Cerebellar nuclear complex (tissue), 1 donor: ENCODE measurements at places on chromosomes 5 and 9.

GRCh38 chr9:19689328-19690101, 99.3 kb downstream of the SLC24A2 start:
- DNase-seq, result no peak

GRCh38 chr9:89542401-89543021, 44.6 kb upstream of the SEMA4D start:
- no peak for DNase-seq

DNA sequence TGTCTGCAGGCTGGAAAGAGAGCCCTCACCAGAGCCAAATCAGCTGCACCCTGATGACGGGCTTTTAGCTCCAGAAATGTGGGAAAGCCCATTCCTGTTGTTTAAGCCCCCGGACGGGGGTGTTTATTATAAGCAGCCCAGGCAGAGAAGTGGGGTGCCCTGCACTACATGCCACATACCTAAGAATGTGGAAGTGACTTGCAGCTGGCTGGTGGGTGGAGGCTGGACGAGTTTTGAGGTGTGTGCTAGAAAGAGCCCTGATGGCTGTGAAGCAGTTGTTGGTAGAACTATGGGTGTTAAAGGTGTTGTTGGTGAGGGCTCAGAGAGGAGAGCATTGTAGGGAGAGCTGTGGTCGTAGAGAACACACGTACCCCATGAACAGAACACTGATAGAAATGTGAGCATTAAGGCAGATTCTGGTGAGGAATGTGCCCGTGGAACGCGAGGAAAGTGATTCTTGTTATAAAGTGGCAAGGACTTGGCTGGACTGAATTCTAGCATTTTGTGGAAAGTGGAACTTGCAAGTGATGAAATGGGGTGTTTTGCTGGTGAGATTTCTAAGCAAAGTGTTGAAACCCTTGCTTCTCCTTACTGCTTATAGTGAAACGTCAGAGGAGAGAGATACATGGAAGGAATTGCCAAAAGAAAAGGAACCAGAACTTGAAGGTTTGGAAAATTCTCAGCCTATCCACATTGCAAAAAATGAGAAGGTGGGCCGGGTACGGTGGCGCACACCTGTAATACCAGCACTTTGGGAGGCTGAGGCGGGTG, 38.9 kb downstream of the AHRR start:
- DNase-seq, result no peak

- DNase-seq, result peak; percentile 15
These were observed 209.8 kb upstream of the ELAVL2 start for GRCh38 chr9:24035816-24036215.

GRCh38 chr9:131403493-131403773, 9.5 kb downstream of the PRRC2B start:
- DNase-seq, result no peak

DNA sequence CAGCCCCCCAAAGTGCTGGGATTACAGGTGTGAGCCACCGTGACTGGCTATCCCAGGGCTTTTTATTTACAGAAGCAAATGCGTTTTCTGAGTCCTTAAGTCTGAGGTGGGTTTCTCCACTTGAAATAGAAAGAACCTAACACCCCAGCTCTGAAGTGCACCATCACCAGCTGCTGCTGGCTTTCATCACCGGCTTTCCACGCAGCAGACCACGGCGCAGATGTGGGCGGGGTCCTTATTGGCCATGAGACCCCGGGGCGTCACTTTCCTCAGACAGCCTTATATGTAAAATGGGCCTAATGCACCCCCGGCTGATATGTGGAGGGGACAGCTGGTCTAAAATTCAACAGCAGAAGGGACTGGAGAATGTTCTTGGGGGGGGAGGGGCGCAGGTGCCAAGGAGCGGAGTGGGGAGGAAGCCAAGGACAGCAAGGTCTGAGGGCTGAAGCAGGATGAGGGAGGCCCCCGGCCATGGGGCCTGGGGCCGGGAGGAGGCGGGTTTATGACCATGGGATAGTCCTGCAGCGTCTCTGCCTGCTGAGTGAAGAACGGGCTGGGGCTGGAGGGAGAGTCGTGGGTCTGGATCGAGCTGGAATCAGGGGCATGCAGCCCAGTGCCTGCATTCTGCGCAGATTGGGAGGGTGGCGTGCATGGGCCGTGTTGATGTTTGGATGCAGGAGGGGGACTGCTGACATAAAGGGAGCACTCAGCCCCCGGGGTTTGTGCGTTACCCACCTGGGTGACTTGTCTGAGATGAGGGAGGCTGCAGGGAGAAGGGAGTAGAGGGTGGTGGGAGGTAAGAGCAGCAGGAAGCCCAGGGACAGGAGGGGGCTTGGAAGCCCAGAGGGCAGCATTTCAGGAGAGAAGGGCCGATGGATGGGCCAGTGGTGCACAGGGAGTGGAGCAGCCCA, 30.2 kb downstream of the RASGEF1C start:
- no peak for DNase-seq

DNA sequence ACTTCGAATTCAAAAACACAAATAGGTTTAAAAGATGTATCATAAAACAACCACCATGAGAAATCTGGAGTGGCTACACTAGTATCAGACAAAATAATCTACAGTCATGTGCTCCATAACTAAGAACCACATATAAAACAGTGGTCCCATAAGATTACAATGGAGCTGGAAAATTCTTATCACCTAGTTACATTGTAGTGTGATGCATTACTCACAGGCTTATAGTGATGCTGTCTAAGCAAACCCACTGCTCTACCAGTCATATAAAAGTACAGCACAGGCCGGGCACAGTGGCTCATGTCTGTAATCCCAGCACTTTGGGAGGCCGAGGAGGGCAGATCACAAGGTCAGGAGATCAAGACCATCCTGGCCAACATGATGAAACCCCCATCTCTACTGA, 160.1 kb downstream of the ROR2 start:
- DNase-seq, result no peak

DNA sequence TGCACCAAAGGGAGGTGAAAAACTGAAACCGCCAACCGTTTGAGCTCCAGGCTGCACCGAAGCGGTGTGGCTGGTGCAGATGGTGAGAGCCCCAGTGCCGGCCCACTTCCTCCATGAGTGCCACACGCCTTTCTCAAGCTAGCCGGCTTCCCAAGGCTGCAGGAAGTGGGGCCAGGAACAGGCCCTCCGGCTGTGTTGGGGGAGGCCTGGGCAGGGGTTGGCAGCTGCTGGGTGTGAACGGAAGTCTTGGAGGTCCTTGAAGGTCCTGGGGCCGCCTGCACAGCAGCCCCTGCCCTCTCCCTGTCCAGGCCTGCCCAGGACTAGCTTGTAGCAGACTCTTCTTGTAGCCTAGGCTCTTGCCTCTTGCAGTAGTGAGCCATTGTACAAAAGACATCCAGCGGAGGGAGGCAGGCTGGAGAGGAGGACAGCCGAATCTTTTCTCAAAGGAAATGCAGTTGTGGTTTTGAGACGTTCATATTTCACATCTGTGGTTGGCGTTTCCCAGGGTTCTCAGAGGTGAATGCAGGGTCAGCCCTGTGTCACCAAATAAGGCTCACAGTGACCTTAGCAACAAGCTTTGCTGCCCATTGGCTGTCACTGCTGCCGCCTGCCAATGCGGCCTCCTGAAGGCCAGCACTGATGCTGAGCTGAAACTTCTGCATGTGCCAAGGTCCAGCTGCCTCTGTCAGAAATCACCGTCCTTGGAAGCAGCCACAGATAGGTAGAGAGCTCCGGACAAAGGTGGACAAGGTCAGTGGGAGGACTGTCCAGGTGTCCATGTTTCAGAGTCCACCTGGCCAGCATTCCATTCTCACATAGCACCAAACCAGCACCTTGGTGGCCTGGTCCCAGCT, 23.9 kb downstream of the IRF1 start:
- DNase-seq, result no peak

GRCh38 chr5:60633341-60633740, 66.6 kb downstream of the DEPDC1B start:
- no peak for DNase-seq

DNA sequence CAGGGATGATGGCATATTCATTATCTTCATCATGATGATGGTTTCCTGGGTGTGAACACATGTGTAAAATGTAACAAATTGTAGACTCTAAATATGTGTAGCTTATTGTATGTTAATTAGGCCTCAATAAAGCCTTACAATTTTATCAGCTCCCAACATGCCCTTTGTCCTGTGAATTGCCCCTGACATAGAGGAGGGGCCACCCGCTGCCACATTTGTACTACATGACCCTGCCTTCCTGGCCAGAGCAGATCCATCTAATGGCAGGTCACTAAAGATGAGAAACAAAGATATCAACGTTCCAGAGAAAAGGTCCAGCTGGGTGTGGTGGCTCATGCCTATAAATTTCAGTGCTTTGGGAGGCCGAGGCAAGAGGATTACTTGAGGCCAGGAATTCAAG, 117.2 kb downstream of the CAAP1 start:
- no peak for DNase-seq

DNA sequence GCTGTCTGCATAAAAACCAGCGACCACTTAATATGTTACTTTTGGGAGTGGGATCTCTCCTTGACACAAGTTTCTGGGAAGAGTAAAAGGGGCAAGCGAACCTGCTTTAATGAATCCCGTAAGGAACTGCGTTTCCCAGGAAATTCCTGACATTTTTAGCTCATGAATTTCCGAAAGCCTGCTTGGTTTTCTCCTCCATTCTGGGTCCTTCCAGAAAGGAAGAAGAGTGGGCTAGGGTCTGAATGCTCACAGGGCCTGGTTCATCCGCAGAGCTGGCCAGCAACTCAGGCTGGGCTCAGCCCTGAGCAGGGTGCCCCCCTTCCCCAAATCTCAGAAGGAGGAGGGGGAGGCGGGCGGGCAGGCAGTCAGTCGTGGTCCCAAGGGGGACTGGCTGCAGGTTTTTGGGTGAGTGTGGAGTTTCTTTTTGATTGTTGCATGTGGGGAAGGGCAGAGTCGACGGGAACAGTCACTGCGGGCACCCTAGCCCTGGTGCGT, 1.2 kb upstream of the PURA start:
- DNase-seq, result no peak

DNA sequence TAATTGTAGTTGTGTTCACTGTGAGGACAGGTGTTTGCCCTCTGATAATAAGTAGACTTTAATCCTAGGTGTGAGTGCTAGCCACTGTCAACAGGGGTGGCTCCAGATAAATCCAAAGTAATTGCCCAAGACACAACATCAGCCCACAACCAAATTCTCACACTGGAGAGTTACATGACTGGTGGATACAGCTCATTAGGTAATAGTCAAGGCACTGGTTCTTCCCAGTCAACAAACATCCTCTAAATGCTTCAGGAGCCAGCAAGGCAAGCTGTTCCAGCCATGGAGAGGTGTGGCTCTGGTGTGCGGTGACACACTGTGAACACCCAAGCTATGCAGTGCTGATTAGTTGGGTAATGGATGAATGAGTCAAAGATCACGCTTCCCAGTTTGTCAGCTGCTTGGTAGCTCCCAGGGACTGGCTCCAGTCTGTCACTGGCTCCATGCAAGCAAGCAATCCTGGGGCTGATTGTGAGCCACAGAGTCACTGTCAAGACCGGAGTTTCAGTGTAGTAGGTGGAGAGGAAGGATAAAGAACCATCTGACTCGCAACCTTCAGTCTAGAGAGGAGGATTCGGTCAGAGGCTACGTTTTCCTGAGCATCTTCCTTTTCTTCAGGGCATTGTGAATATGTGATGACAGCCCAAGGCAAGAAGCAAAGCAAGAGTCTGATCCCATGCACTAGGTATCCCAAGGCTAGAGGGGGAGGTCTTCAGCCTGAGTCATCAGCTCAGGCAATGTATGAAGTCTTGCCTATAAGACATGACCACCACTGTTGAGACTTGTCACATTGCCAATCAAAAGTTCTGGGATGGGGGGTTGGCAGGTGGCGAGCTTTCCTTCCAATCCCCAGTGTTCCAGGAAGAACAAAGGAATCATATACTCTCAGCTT, 63.1 kb downstream of the UGCG start:
- DNase-seq, result no peak

- no peak for DNase-seq
These were observed 134.3 kb upstream of the POU5F2 start for GRCh38 chr5:93875693-93876092.

GRCh38 chr9:18063856-18064390, 410.0 kb upstream of the ADAMTSL1 start:
- no peak for DNase-seq

- DNase-seq, result no peak
These were observed 14.9 kb downstream of the CHD1 start for GRCh38 chr5:98913911-98914310.

GRCh38 chr5:168375214-168375613, 83.8 kb downstream of the WWC1 start:
- DNase-seq, result no peak

DNA sequence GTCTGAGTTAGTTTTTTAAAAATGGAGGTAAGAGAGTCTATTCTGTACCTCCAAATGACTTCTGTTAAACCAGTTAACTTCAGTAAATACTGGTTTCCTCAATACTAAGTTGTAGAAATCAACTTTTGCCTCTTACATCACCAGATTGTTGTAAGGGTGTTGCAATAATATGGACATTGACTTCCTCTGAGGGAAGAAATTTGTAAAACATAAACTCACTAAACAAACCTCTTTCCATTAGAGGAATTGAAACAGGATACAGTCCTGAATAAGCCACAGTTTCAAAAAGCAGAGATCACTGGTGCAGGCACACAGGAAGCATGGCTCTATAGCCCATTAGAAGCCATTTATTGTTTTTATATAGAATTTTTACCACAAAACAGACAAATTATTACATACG, 32.7 kb upstream of the SLCO6A1 start:
- no peak for DNase-seq

DNA sequence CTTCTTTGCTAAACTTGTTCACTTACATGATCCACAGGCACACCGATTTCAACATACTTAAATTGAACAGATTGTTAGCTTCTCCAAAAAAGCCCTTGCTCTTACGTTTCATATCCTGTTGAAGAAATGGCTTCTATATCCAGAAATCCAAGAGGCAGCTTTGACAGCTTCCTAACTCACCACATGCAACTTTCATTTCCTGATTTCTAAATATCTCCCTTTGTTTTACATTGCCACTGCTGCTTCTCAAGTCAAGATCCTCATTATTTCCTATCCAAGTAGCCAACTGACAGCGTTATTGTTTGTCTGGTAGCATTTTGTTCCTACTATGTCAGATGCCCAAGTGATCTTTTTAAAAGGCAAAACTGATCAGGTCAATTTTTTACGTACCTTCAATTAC, 913.2 kb upstream of the TYRP1 start:
- no peak for DNase-seq

DNA sequence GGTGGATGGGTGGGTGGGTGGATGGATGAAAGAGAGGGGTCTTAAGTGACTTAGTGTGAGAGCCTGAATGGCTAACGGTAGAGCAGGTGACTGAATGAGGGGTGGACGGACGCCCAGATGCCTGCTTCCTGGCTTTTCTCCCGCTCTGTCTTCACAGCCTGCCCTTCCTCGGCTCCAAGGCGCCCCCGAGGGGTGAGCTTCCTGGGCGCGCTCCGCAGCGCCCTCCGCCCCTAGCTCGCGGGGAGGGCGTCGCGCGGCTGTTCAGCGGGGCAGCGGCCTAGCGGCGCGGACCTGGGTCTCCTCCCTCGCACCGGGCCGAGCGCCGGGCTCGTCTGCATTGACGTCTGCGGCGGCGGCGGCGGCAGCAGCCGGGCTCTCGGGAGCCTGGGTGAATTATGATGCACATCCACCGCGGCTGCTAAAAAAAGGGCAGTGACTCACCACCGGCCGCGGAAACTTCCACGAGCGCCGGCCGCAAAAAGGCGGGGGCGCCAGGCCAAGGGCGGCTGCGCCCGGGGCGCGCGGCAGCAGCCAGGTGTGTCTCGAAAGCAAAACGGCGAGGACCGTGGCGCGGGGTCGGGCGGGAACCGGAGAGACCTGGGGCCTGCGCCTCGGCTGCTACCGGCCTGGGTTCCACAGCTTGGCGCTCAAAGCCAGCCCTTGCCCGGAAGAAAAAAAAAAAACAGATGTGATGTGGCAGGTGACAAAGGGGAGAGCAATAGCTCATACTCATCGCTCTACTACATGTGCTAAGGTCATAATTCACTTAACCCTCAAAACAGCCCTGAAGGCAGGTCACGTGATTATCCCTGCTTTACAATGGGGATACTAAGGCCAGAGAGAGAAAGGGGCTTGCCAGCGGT, 143.0 kb upstream of the ADRA1B start:
- no peak for DNase-seq
